ENCODE measurements at places on chromosomes 5 and 9.
A peak's percentile ranks its signal among the peaks of the same experiment; 100 is the strongest.

DNA sequence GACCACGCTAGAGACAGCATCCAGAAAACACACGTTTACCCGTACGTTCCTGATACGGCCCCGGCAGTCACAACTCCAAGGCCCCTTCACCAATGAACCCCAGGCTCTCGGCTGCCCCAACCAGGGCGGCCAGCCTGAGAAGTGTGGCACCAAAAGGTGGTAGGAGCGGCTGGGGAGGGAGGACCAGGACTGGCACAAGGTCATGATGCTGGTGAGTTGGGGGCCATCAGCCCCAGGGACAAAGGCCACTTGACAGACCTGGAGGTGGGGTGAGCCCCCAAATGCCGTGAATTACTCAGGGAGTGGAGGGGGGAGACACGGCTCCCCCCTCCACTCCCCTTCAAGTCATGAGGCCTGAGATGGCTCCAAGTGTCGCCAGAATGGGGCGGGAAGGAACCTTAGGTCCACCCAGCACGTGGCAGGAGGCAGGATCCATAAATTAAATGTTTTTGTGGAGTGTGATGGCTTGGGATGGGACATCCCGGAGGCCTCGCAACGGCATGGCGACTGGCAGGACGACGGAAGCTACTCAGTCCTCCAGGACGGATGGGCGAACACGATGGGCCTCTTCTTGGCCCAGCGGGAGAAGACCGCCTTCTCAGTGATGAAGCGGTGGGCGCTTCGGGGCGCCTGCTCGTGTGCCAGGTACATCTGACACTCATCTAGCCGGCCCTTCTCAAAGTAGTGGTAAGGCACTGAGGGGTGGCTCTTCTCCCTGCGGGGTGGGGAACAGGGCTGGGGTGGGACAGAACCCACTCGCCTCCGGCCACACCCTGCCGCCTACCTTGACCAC, 8.7 kb upstream of the ST6GALNAC6 start:
- DNase-seq = no peak

DNA sequence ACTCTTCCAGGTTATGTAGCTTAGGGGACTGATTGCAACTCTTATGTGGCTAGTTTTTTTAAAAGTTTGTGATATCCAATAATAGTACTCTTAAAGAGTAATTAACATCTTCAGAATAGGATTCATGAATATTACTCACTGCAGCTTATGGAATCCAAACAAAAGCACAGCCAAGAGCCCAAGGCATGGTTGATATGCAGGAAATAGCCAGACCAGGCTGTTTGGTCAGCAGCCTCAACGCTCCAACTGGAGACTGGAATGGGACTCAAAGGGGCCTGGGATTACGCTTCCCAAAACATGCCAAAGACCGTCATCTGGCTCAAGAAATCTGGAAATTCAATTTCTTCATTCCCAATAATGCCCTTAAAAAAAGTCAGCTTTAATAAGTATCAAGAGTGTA, 268.6 kb downstream of the SEC61B start:
- no peak for DNase-seq

GRCh38 chr5:1660511-1660910, 136.8 kb upstream of the LPCAT1 start:
- no peak for DNase-seq

DNA sequence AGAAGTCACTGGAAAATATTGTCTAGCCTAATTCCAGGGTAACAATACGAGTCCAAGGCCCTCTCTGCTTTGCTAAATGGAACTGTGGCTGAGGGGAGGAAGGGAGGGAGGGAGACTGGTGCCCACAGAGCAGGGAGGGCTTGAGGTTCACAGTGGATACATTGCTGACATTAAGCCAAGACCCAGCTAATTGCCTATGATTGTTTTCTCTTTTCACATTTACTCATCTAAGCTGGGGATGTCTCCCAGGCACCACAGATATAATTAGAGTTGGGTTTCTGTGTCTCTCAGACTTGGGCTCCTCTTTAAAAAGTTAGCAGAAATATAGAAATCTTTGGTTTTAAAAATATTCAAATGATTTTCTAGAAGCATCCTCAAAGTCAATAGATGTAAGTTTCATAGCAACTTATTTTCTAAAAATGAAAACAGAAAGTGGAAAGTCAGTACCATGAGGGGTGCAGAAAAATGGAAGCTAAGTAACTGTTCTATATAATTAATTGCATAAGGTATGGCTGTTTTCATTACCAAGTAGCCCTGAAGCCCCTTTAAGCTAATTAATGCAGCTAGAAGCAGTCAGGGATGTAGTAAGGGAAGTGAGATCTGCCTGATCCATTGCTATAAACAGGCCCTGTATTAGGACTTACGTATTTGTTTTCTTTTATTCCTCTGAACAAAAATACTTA, 259.8 kb downstream of the NDUFS4 start:
- DNase-seq = no peak

DNA sequence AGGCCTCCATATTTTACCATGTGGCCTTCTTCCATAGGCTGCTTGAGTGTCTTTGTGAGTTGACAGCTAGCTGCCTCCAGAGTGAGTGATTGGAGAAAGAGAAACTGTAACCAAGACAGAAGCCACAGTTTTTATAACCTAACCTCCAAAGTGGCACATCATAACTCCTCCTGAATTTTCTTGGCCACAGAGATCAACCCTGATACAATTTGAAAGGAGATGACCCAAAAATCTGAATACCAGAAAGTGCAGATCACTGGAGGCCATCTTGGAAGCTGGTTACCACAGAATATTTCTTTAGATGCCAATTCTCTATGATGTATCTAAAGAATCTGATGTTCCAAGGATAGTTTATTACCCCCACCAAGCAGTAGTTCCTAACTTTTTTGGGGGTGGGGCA, 254.3 kb upstream of the PDE4D start:
- DNase-seq = no peak

GRCh38 chr5:102760815-102761214, 5.7 kb downstream of the PAM start:
- DNase-seq = no peak

DNA sequence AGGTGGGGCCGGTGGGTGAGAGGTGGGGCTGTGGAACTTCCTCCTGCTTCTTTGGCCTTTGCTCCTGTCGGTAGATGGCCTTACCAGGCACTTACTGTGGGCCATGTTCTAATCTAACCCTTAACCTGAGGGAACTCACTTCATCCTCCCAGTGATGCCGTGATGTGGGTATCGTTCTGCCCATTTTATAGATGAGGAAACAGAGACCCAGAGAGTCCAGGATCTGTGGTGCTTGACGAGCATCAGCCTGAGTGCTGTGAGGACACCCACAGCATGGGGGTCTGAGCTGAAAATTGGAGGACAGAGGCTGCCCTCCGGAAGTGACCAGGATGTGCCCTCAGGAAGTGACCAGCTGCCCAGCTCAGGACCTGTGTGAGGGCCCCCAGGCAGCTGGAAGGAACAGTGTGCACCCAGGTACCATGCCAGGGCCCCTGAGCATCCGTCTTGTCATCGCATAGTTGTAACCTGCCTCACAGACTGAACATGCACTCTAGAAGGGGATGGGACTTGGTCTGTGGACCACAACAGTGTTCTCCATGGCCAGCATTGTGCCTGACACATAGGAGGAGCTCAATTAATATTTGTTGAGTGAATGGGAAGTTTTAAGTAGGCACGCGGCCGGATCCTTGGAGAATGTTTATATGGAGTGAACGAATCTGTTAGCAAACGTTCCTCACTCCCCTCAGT, 8.5 kb downstream of the NEK6 start:
- DNase-seq = no peak

DNA sequence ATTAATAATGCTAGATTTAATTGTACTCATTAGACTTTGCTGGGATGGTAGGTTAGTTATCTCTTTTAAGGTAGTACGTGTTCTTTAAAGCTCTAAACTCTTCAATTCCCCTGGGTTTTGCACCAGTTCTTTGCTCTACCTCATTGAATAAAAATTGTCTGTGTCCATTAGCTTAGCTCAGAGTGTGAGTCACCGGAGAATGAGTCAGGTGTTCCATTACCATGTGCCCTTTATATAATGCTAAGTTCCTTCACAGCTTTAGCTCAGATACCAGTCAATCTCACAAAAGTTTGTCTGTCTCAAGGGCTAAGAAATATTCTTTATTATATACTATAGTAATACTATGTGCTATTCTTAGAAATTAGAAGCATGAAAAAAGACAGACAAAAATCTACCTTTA, 339.4 kb downstream of the PRELID2 start:
- no peak for DNase-seq

- no peak for DNase-seq
These were observed 89.6 kb downstream of the OSMR start for GRCh38 chr5:38935437-38935836.

GRCh38 chr5:173638126-173639040, 21.9 kb upstream of the BOD1 start:
- DNase-seq = no peak

GRCh38 chr5:180670586-180671359, 21.4 kb upstream of the FLT4 start:
- peak; percentile 59 for DNase-seq

DNA sequence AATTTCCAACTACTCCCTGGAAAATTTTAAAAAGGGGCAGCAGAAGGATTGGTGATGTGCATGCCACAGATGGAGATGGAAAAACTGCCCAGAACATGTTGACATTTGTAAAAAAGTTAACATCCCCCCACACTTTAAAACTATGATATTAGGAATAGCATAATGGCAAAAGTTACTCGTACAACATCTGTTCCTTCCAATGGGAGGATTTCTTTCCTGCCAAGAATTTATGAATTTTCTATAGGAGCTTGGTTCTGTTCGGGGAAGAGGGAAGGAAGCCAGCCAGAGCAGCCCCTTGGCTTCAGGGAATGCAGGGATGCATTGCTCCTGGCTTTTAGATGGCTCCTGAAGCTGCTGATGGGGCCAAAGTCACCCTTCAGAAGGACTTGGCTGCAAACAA, 22.7 kb downstream of the KLF4 start:
- DNase-seq = no peak

DNA sequence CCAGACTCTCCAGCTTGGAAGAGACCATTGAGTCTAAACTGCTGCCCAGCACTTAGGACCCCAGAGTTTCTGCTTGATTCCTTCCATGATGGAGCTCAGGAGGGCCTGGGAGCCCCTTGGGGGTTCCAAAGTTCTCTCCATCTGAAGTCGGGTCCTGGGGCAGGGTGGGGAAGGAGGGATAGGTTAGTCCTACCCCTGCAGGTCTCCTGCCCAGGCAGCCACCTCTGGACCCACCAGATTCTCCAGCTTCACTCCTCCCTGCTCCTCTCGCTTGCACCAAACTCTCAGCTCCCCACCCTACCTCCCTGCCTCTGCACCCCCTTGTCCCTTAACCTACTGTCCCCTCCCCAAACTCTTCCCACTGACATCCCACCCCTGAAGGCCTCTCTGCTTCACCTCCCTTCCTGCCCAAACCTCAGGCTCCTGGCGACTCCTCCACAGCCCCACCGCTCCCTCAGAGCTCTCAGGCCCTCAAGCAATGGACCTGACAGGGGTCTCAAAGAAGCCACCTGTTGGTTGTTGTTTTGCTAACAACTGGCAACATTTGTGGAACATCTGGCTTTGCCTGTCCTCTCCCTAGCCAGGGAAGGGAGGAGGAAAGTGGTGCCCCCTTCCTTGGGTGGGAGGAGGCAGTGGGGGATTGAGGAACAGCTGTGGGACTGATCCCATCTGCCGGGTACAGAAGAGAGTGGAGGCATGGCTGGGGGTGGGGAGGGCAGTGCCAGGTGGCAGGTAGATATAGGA, 137.5 kb downstream of the RGS3 start:
- no peak for DNase-seq

DNA sequence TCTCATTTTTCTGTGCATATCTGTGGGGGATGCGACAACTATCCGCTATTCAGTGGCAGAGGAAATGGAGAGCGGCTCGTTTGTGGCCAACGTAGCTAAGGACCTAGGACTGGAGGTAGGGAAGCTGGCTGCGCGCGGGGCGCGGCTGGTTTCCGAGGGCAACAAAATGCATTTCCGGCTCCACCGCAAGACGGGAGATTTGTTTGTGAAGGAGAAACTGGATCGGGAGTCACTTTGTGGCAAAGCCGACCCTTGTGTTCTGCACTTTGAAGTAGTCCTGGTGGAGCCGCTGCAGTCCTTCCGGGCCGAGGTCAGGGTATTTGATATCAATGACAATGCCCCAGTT, 320 bp downstream of the PCDHB1 start:
- no peak for DNase-seq

DNA sequence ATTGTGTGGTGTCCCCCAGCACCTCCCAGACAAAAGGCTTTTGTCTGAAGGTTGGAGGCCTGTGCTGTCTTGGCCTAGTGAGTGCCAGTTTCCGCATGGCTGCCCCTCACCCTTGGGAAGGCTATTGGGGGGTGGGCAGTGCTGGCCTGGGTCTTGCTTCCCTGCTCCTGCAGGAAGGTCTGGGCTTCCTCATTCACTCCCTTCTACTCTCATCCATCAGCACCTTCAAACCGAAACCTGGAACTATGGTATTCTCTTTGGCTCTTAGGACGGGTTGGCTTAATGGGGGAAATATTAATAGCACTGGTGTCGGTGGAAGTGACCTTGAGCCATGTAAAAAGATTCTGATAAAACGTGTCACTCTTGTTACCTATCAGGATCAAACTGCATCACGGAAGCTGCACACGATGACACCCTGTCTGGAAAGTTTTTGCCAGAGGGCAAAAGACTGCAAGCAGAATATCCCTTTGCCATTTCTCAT, 34.0 kb upstream of the GLRX start:
- no peak for DNase-seq

GRCh38 chr5:95730011-95730700, 980 bp upstream of the RHOBTB3 start:
- no peak for DNase-seq

- no peak for DNase-seq
These were observed 139.7 kb downstream of the TLE1 start for GRCh38 chr9:81549500-81550206.

- no peak for DNase-seq
These were observed 354.8 kb downstream of the NTRK2 start for GRCh38 chr9:85024374-85024773.

DNA sequence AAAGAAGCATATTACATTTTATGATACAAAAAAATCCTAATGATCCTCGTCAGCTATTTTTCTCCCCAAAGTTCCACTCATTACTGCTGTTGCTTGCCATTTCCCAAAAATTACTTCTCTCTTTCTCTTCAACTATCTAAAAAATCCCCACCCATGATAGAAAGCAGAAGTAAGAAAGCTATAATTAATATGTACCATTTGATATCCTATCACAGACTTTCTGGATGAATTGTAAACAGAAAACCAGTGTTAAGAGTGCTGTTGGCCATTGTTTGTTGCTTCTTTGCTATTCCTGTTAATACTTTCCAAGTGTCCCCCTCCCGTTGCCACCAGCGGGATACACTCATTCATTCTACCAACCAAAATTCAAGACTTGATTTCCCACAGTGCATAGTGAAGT, 136.3 kb upstream of the SMARCA2 start:
- DNase-seq = no peak

- DNase-seq = no peak
These were observed 33.4 kb upstream of the VDAC1 start for GRCh38 chr5:134038138-134038537.

DNA sequence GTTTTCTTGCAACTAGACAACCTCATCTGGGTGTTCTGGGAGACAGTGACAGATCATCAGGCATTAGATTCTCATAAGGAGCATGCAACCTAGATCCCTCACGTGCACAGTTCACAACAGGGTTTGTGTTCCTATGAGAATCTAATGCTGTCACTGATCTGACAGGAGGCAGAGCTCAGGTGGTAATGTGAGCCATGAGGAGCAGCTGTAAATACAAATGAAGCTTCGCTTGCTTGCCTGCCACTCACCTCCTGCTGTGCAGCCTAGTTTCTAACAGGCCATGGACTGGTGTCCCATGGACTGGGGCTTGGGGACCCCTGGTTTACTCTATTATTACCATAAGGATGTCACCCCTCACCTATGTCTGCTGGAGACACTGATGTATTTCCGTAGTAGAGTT, 166.8 kb downstream of the PSAT1 start:
- DNase-seq = no peak

All from activated T-cell treated with anti-CD3 and anti-CD28 coated beads, Interleukin-2, amount 50 U/mL, for 1 hour (primary cell).